GM12892 (cell line): ENCODE measurements at places on chromosomes 2 and 18.

GRCh38 chr18:64210401-64210949 is 61.6 kb upstream of the LINC00305 start:
- no peak for DNase-seq

- DNase-seq = no peak
Measured at GRCh38 chr2:82650038-82650437, 1809.0 kb downstream of the SUCLG1 start.

DNA sequence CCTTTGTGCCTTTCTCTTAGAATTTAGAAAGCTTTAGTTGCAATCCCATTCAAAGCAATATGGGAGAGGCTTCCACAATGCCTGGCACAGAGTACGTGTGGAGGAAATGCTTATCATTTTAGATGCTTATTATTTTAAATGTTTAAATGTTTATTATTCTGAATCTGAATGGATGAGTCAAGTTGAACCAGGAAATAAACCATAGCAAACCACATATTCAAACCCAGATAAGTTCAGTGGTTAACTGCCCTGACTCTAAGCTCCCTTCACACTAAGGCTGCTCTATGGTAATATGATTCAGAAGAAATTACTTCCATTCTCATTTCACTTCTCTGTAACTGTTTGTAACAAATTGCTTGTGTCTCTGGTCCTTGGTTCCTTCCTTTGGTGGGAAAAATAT is 5.2 kb upstream of the PPP4R1 start:
- no peak for DNase-seq

DNA sequence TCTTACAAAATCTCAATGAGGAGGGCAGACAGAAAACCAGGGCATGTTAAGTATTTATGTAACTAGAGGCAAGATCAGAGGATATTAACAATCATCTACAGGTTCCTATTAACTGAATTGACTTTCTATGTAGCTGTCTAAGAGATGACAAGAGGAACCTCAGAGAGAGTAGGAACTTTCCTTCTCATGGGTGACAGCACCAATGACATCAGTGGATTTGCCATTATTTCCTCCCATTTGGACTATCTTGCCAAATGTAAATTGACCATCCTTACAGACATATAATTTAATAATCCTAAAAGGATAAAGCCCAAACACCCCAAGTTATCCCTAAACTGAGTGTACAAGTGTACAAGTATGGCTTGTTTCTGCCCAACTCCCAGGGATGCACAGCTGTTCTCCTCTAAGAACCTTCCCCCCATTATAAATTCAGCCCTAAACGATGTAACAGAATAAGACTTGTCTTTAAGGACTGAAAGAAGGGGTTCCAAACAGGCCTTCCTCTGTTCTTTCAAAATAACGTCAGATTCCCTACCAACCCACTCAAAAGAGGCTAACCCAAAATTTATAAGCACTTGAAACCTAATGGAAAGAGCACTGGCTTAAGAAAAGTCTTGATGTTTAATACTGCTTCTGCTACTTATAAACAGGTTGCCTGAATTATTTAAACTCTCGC is 73.4 kb upstream of the CHAC2 start:
- no peak for DNase-seq

DNA sequence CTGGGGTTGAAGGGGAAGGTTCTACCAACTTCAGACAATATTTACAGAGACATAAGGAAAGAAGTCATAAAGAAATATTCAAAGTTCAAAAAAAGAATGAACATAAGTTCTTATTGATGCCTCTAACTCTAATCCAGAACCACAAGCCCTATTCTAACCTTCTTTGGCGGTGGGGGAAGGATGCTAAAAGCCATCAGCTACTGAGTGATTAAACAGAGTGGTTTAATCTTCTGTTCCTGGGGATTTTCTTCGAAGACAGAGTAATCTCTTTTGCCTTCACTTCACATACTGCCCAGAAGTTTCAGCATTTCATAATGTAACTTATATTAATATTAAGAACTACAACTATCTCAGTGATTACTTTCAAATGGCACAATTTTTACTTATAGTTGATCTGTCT is 51.2 kb upstream of the TXNDC2 start:
- no peak for DNase-seq

GRCh38 chr2:46150445-46150955 is 146.7 kb upstream of the EPAS1 start:
- no peak for DNase-seq

DNA sequence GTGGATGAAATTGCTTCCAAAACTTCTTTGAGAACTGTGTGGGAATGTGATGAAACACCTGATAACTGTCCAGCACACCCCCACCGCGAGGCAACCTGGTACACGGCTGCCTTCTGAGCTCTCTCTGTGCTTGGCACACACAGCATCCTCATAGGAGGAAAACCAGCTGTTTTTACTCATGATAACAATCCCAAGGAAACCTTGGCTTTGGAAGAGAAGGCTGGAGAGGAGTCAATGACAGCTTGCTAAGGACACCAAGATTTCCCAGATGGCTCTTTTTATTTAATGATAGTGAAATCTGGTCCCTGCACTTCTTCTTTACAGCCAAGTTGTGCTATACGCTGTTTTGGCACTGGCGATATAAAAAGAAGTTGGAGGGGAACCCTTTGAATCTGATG is 232.5 kb upstream of the FN1 start:
- DNase-seq = no peak

DNA sequence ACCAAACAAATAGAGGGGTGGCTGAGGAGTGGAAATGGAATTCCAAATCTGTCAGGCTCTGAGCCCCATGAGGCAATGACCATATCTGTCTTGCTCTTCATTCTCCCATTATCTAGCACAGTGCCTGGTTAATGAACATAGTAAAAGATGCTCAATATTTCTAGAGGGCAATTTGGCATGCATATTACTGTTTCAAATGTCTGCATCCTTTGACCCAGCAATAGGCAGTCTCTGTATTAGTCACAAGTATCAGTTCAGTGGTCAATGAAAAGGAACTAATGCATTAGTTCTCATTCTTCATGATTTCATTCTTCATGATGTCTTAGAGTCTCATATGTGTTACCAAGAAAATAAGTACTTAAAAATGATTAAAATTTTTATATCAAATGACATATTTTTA is 28.4 kb upstream of the MALL start:
- DNase-seq = no peak

DNA sequence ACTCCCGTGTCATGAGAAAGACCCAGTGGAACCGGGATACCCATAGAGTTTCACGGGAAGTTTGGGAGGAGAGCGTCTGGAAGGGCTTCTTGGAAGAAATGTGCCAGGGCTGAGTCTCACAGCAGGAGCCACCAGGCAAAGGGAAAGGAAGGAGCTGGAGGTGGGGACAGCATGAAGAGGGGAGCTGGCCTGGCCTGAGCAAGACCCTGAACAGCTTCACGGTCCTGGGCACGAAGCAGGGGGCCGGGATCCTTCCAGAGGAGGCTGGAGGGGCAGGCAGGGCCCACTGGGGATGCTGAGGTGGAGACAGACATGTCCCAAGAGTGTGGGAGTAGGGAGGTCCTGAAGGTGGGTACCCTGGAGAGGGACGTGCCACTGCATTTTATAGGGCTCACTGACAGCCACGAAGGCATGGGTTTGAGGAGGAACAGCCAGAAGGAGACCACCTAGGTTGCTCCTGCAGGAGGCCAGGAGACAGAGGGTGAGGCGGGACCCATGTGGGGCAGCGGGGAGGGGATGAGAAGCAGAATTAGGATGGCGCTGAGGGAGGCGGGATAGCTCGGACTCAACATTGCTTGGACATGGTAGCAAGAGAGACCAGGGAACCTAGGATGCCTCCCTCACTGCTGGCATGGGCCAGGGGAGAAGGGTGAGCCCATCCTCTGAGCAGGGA is 168.1 kb upstream of the ID2 start:
- no peak for DNase-seq

DNA sequence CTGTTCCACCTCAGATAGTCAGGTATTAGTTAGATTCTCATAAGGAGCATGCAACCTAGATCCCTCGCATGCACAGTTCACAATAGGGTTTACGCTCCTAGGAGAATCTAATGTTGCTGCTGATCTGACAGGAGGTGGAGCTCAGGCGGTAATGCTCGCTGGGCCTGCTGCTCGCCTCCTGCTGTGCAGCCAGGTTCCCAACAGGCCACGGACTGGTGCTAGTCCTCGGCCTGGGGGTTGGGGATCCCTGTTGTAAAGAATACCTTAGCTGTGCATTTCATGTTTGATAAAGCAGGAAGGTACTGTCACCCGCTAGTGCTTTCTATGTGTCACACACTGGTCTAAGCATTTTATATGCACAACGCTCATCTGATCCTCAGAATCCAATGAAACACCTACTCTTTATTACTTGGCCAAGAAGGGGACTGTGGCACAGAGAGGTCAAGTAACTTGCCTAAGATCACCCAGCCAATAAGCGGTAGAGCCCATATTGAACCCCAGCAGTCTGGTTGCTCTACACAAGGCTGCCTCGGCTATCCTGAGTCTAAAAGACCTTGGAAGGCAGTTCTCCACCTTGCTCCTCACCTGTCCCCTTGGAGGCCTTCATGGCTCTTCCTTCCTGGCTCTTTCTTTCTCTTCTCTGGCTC is 35.8 kb downstream of the SLC4A3 start:
- DNase-seq = no peak

DNA sequence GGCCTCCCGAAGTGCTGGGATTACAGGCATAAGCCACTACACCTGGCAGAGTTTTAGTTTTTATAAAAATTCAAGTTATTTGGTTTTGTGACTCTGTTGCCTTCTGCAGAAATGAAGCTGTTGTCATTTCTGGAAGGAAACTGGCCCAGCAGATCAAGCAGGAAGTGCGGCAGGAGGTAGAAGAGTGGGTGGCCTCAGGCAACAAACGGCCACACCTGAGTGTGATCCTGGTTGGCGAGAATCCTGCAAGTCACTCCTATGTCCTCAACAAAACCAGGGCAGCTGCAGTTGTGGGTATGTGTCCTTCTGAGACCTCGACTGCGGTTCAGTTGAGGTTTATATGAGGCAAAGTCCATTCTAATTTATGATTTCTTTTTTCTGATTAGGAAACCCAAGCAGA is 7.2 kb downstream of the MTHFD2 start:
- DNase-seq = no peak

DNA sequence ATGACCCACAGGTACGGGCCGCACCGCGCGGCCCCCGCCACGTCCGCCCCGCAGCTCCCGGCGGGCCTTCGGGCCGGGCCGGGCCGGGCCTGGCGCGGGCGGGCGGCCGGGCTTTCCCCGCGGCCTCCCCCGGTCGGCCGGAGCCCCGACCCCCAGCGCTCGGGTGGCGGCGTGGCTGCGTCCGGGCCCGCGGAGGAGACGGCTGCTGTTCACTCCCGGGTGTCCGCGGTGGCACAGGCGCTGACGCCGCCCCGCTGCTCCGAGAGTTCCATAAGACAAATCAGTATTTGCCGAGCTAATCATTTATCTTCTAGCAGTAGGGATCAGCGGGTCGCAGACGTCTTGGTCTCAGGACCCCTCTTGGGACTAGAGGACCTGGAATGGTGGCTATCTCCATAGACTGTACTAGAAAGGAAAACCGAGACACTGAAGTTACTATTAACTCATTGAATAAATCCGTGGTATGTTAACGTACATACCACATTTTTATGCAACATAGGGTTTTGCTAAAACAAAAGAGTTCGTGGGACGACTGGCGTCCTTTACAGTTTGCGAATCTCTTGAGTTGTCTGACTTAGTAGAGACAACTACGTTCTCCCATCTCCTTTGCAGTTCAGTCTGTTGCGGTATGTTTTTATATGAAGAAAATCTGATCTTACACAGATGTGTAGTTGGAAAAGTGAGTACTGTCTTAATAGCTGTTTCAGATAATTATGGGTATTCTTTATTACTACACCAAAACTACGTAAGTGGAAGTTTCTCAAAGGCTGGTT is 500 bp downstream of the LIMS1 start:
- DNase-seq = no peak

DNA sequence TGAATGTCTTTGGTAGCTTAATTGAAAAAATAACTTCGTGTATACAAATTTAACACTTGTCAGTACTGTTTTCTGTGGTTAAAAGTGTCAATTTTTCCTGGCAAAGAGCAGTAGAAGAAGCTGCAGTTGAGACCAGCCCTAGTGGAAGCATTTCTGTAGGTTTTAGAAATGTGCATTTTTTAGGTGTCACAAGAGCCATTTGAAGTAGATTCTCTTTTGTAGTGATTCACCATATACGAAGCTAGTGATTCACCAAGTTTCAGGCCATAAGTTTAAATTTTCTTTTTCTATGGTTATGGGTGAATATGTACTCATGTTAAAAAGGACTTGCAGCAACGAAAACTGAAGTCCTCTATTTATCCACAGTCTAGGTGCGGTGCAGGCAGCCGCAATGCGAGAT is 4.2 kb downstream of the NABP1 start:
- DNase-seq = no peak

DNA sequence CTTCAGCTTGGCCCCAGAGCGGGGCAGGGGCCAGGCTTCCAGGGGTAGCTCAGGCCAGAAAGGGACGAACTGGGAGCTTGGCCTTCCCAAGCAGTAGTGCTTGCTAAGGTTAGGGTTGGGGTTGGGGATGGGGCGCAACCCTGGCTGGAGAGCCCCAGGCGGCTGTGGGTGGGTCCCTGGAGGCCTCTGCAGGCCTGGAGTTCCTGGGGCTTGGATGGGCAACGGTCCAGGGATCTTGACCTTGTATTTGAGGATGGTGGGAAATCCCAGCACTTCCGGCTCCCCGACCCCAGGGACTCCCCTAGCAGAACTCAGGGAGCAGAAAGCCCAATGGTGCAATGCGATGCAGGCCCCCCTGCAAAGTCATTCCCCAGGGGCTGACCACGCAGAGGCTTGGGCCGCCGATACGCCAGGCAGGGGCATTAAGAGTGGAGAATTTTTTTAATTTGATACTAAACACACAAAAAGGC is 12.6 kb upstream of the MLPH start:
- no peak for DNase-seq

DNA sequence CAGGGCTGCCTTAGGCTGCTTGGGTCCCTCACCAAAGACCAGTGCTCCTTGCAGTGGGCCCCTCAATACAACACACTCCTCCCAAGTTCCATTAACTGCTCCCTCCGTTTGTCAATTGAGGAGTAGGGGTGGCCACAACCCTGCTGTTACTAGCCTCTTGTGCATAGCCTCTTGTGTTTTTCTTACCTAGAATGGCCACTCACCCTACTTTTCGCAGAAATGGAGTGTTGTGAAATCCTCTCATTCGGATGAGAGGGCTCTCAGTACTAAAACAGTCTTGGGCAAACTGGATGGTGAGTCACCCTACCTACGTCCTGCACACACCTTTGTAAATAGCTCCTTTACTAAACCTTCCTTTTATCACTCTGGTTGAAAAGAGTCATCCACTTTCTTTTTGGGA is 253.9 kb downstream of the OSR1 start:
- no peak for DNase-seq

DNA sequence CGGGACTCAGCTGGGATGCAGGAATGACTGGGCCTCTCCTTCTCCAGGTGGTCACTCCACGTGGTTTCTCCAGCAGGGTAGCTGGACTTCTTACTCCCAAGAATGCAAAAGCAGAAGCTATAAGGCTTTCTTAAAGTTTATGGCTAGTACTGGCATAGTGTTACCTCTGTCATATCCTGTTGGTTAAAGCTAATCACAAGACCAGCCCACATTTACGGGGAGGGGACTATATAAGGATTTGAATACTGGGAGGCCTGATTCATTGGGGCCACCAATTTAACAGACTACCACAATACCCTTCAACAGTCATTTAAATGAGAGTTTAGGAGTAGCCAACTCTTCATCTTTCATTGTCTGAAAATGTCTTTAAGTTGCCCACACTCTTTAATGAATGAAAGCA is 94.4 kb upstream of the TSPYL6 start:
- DNase-seq = no peak
